ENCODE measurements at places on chromosomes 1 and 21.

- DNase-seq = no peak
Observed at GRCh38 chr1:225767634-225768540, 9.7 kb upstream of the SRP9 start.

- DNase-seq = no peak
Observed at GRCh38 chr1:212491454-212491853, 58.7 kb downstream of the NENF start.

- DNase-seq = peak; percentile 4
Observed at GRCh38 chr1:226444901-226445300, 37.0 kb upstream of the PARP1 start.

GRCh38 chr1:65179148-65179547, 31.1 kb downstream of the AK4 start:
- no peak for DNase-seq

DNA sequence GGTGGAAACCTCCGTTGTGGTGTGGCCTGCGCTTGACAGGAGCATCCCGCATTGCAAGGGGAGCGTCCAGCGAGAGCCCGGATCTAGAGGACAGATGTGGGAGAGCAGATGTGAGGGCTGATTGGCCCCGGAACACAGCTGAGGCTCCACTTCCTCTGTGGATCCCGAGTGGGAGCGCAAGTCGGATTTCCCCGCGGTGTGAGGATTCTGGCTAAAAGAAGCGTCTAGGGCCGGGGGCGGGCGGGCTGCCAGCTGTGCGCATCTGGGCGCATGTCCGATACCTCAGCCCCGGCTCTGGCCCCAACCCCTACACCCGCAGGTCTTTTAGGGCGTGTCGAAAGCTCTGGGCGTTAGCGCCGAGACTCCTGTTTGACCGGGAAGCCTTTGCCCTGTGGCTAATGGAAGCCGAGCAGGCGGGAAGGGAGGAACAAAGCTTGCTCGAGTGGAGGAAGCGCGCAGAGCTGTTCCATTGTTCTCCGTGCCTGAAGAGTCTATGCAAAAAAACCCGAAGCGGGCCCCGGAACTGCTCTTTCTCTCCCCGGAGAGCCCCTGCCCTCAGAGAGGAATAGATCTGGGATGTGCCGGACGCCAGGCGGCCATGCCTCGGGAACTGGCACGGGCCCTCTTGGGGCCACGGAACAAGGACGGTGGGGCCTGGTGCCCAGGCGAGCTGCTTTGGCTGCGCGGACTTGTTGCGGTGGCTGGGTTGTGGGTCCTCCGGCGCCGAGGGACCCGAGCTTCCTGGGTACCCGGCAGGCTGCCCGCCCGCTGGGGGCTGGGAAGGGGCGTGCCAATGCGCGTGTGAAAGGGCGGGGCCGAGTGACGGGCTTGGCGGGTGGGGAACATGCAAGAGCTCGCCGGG, 111.1 kb downstream of the NAV1 start:
- no peak for DNase-seq

DNA sequence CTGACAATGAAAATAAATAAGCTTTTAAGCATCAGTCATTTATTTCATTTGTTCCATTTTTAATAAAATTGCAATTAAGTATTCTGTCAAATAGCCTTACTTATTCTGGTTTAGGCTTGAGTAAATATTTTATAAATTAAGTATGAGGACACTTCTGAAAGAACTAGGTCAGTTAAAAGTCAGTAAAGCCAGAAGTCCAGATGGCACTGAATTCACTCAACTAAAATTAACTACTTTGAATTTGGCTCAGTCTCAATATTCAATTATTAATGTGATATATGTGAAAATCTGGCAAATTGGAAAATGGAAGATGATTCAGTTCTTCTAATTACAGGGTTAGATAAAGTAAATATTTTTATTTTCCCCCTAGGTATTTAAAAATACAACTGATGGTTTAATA, 174.2 kb downstream of the BRINP3 start:
- no peak for DNase-seq

GRCh38 chr1:110190282-110190929, 19.7 kb upstream of the KCNC4 start:
- no peak for DNase-seq

DNA sequence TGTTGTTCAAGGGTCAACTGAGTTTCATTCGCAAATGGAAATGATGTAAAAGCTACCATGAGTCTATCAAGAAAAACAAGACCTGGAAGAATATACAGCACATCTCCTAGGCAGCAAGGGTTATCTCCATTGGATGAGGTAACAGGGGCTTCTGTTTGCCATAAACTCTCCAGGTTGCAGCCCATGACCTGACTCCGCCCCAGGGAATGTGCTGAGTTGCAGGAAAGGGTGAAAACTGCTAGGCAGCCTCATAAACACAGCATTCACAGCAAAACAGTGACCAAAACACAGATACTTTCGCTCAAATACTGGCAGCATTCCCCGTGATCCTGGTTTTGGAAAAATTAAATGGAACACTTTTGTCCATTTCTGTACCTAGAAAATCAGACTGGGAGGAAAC, 20.2 kb upstream of the ACTA1 start:
- no peak for DNase-seq

DNA sequence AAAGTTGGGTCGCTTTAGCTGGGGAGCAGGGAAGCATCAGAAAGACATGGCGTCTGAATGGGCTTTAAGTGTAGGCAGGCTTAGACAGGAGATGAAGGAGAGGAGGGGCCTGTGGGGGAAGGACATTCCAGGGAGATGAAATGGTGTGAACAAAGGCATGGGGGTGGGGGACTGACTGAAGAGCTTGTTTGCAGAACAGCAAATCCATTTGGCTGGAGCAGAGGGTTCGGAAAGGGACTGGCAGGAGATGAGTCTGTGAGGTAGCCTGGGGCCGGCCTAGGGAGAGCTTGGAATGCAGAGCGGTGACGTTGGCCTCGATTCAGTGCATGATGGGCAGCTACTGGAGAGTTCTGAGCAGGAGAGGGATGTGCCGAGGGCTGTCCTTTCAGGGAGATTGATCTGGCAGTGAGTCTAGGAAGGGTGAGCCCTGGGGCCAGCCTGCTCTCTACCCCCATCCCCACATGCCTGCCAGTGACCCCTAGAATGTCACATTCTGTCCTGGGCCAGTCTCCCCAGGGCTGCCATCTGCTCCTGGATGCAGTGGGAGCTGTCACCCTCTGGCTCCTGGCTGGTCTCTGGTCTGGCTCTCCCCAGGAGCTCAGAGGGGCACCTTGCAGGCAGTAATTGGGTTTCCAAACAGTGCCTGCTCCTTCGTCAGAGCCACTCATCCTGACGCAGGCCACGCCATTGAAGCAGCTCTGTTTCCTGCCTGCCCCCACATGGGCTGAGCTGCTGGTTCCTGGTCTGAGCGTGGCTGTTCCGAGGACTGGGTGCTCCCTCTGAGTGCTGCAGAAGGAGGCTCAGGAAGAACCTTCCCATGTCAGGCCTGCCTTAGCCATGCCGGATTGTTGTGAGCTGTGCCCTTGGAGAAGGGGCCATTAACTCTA, 22.3 kb upstream of the TMEM222 start:
- DNase-seq = no peak

DNA sequence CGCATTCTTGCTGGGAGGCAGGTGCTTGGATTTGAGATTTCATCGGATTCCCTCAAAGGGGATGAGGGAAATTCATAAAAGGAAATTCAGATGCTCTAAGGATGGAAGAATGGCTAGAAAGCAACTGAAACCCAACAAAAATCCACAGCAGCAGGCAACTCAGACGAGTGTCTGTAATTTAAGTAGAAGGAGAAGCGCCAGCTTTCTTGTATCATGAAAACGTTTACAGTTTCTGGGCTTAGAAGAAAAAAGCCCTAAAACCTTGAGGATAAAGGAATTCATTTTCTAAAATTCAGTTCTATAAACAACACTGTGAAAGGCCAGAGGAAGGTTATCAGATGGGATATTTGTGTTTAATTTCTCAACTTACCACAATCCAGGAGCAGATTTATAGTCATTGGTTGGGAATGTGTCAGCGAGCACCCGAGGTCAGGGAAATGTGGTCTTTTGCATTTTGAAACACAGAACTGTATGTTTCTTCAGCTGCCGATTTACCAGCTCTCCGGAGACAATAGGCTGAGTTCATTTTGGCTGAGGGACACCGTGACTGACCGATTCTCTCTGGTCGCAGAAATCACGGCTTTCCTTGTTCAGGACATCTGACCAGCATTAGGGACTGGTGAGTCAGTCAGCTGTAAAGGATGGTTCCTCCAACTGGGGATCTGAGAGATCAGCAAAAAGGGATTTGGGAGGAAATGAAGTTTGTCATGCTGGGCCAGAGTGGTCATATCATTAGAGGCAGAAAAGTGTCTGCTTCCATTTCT, 111.6 kb upstream of the ERRFI1 start:
- DNase-seq = no peak

DNA sequence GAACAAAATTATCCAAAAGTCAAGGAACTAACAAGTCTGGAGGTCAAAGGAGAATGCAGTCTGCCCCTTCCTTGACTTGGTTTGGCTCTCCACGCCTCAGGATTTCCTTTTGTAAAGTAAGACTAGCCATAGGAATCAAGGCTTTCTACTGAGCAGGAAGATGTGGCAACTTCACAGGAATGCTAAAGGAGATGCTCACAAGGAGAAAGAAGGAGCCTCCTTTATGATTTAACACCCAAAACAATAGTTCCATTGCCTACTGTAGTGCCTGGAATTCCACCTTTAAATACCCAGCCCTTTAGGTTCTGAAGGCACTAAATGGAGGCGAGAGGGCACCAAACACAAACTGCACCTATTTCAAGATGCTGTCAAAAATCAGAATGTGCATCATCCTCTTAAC, 176.3 kb upstream of the NFIA start:
- no peak for DNase-seq

- DNase-seq = no peak
Observed at GRCh38 chr1:157237522-157237921, 99.3 kb upstream of the ETV3 start.

DNA sequence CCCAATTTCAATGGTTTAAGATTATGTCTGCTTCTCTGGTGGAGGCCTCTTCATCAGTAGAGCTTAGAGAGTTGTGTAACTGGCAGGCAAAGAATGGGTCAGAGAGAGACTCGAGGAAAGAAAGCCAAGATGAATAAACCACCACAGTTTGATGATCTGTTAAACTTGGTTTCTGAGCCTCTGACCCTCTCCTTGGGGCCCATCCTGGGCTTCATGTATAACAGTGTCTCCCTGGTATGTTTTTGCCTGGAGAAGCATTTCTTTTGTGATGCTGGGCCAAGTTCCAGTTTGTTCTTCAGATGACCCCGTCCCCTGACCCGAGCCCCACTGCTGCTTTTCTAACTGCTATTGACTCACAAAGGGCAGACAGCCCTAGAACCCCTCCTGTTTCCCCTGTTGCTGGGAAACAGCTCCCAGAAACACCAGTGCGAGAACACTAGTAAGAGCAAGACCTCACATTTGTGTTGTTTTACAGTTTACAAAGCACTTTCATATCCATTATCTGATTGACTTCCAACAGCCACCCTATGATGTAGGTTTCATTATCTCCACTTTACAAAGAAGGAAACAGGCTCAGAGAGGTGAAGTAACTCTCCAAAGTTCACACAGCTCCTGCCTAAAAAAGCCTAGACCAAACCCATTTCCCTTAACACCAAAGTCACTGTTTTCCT, 9.0 kb downstream of the CD2 start:
- DNase-seq = no peak

GRCh38 chr1:12179111-12179519, 12.3 kb downstream of the TNFRSF1B start:
- DNase-seq = no peak

DNA sequence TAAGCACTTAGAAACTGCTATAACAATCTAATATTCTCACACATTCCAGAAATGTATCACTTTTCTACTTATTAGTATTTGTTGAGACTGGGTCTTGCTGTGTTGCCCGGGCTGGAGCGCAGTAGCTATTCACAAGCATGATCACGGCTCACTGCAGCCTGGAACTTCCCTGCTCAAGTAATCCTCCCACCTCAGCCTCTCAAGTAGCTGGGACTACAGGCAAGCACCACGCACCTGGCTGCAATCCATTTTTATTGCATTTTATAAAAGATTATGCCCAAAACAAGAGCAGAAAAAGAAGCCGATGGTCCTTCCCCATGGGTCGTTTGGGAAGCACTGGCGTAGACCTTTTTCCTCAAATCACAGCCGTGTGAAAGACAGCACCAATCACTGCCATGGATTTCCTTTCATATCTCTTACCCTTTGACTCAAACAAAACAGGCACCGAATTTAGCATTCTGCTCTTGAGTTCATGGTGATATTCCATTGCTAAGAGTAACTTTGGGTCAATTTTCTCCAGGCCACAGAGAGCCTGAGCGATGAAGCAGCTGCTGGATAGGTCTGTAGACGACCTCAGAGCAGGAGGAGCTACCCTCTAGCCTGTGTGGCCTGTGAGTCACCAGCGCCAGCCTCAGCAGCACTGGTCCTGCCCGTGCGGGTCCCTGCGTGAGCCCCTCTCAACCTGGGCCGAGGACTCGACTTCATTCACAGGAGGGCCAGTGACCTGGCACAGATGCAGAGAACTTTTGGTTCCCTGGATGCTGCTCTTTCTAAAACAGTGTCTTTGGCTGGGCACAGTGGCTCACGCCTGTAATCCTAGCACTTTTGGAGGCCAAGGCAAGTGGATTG, 80.8 kb downstream of the PIK3CD start:
- DNase-seq = no peak

DNA sequence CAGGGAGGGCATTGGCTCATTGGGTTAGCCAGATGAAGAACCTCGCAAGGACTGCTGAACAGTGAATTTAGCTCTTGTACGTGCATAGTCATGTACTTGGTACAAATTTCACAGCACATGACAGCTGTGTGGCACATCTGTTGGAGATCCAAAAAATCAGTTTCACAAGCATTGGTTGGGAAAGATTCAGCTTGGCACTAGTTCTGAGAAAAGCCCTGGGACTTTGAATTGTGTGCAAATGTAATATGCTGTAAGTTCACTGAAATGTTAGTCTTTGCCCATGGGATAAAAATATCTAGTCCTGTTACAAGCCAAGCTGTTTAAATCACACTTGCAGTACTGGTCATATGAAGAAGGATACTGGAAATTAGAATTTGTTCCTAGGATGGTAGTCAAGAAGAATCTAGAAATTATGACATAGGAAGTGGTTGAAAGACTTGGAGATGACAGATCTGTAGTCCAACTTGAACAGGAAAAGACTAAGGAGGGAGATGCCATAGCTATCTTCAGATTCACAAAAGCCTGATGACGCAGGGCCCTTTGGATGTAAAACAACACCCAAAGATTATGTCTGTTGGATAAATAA, 19.2 kb downstream of the LAMC2 start:
- DNase-seq = no peak

DNA sequence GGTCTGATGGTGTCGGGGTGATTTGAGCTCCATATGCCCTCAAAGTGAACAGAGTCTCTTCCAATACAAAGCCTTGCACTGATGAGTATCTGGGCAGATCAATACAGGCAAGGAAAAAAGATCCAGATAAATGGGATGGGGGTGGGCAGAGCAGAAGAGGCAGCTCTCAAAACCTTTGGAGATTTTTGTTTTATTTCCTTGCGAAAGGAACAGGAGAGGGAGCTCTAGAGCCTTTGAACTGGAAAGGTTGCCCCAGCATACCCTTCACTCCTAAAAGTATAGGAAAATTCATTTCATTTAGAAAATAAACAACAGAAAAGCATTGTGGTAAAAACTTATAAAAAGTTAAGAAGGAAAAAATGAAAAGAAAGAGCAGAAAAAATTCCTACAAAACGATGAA, 31.4 kb upstream of the OLIG2 start:
- no peak for DNase-seq

GRCh38 chr21:28943631-28944030, 49.0 kb downstream of the LTN1 start:
- DNase-seq = no peak
